Activated CD4-positive, alpha-beta T cell treated with anti-CD3 and anti-CD28 coated beads, Interleukin-2, amount 10 ng/mL, durations not matched to agents 24 days and 14 days (primary cell): ENCODE measurements at places on chromosomes 7 and 10.
A peak's percentile ranks its signal among the peaks of the same experiment; 100 is the strongest.

GRCh38 chr10:11893749-11894278 lies 70.7 kb downstream of the PROSER2 start:
- no peaks in the 10 kb centered on the region for H3K36me3 ChIP-seq
- peaks cover 2% of the 10 kb centered on the region for H3K4me1 ChIP-seq
- H3K4me3 ChIP-seq: no peak overlapping the region
- H3K27me3 ChIP-seq: no peaks in the 10 kb centered on the region
- H3K27ac ChIP-seq: no peak overlapping the region

- DNase-seq: peak; percentile 75
- no peaks in the 10 kb centered on the region for H3K4me1 ChIP-seq
- H3K36me3 ChIP-seq: no peaks in the 10 kb centered on the region
These were observed 50.8 kb downstream of the C10orf120 start for GRCh38 chr10:122648599-122649428.

GRCh38 chr7:151512353-151512752 lies 7.3 kb downstream of the RHEB start:
- no peak for DNase-seq
- no peaks in the 10 kb centered on the region for H3K27me3 ChIP-seq
- peaks cover 16% of the 10 kb centered on the region for H3K36me3 ChIP-seq

DNA sequence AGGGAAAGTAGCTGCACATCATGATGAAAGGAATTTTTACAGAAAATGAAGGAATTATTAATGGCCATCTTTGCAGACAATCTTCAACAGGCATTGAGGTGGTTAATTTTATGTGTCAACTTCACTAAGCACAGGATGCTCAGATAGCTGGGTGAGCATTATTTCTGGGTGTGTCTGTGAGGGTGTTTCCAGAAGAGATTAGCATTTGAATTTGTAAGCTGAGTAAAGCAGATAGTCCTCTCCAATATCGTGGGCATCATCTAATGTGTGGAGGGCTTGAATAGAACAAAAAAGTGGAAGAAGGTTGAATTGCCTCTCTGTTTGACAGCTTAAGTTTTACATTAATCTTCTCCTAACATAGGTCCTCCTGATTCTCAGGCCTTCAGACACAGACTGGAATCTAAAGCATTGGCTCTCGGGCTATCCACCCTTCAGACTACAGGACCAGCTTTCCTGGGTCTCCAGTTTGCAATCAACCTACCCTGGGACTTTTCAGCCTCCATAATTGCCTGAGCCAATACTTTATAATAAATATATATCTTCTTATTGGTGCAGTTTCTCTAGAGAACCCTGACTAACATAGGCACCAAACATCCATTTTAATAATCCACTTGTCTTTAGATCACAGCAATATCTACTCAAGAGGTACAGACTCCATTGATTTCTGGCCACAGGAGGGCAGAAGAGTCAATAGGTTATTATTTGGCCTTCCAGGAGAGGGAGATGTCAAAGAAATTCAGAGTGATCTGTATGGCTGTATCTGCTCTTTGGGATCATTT lies 10.5 kb upstream of the CRPPA start:
- H3K4me1 ChIP-seq: peaks cover 5% of the 10 kb centered on the region
- H3K36me3 ChIP-seq: no peaks in the 10 kb centered on the region
- DNase-seq: peak; percentile 72
- H3K27me3 ChIP-seq: peaks cover 3% of the 10 kb centered on the region

DNA sequence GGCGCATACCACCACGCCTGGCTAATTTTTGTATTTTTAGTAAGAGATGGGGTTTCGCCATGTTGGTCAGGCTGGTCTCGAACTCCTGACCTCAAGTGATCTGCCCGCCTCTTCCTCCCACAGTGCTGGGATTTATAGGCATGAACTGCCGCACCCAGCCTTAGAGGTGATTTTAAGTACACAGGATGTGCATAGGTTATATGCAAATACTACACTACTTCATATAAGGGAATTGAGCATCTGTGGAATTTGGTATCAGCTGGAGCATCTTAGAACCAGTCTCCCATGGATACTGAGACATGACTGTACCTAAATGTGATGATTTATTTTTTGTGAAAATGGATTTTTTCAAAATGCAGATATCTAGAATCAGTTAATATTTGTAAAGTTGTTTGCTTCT lies 21.1 kb downstream of the WAC start:
- no peaks in the 10 kb centered on the region for H3K27me3 ChIP-seq
- H3K27ac ChIP-seq: no peak overlapping the region
- no peak overlapping the region for H3K4me3 ChIP-seq

DNA sequence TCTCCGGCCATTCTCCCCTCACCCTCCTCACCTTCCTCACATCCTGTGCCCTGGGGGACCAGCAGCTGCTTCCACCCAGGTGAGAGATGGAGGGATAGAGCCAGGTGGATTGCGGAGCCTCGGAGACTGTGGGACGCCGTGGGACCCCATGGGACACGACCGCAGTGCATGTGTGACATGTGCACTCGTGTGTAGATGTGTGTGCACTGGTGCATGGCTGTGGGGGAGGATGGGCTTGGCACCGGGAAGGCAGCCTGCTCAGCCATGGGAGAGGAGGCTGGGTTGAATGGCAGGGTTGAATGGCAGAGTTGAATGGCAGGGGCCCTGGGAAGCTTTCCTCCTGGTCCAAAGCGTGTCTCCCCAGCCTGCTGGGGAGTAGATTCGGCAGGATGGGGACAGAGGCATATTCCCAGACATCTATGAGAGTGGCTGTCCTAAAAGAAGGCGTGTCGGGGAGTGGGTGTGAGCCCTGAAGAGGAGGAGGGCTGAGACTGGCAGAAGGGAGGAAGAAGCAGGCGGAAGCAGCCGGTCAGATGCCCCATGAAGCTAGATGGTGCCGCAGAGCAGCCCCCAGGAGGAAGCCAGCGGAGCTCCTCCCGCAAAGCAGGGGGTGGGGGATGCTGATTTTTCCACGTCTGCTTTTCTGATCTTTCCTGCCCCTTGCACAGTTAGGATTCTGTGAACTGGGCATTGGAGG lies 815 bp downstream of the GIMAP8 start:
- H3K27ac ChIP-seq: peak overlapping the region; percentile 98
- peak overlapping the region; percentile 100 for H3K4me3 ChIP-seq
- DNase-seq: peak; percentile 91
- H3K27me3 ChIP-seq: no peaks in the 10 kb centered on the region

GRCh38 chr7:35697414-35698175 lies 2.7 kb upstream of the HERPUD2 start:
- no peak overlapping the region for H3K27ac ChIP-seq
- no peak overlapping the region for H3K4me3 ChIP-seq
- peaks cover 37% of the 10 kb centered on the region for H3K4me1 ChIP-seq
- no peaks in the 10 kb centered on the region for H3K27me3 ChIP-seq
- peaks cover 14% of the 10 kb centered on the region for H3K36me3 ChIP-seq
